NCI-H1417 treated with DMSO at 0.1 percent for 48 hours (cell line): ENCODE measurements at places on chromosomes 11 and 22.
A peak's percentile ranks its signal among the peaks of the same experiment; 100 is the strongest.

DNA sequence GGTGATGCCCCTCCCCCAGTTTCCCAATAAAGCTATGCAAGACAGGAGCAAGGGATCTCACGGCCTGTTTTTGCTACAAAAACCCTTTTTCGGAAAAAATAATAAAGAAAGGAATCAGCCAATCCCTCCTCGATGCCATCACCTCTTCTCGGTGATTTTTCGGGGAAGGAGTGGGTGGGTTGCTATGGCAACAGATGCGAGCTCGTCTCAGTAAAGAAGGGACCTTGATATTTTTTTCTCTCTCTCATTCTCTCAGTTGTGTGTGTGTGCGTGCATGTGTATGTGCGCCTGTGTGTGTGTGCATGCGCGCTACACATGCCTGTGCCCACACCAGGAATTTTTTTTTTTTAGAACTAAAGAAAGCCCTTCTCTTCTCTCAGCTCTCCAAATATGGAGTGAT, 3.8 kb upstream of the NPAS4 start:
- no peak for DNase-seq

- no peak for DNase-seq
These were observed 65.3 kb downstream of the AMBRA1 start for GRCh38 chr11:46528445-46529094.

- no peak for DNase-seq
These were observed 25.6 kb downstream of the SMCO4 start for GRCh38 chr11:93517611-93518010.

DNA sequence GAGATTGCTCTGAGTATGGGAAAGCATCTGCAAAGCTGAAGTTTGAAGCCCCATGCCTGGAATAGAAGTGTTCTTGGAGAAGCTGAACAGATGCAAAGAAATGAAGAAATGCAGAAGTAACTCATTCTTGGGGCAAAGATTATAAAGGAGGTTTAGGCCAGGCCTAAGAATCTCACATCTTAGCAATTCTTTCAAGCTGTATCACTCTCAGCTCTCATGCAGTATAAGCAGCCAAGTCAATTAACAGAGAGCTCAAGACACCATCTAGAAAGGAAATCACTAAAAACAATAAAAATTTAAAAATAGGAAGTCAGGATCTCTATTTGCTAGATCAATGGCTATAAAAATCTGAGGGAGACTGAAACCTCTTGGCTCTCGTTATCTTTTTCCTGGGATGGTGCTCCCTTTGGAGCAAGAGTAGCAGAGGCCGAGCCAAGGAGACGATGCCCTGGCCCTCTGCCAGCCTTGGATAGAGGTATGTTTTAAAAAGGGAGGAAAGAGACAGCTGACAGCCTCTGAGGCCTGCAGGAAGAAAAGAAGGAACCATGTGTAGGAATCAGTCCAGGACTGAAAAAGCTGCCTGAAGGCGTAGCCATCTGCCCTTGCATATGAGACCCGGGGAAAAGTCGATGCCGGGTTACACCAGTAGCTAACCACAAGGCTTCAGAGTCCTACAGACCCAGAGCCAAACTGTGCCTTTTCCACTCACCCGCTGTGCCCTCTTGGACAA, 229.8 kb downstream of the BLID start:
- no peak for DNase-seq

GRCh38 chr11:68189082-68189481, 24.0 kb downstream of the KMT5B start:
- DNase-seq: no peak

DNA sequence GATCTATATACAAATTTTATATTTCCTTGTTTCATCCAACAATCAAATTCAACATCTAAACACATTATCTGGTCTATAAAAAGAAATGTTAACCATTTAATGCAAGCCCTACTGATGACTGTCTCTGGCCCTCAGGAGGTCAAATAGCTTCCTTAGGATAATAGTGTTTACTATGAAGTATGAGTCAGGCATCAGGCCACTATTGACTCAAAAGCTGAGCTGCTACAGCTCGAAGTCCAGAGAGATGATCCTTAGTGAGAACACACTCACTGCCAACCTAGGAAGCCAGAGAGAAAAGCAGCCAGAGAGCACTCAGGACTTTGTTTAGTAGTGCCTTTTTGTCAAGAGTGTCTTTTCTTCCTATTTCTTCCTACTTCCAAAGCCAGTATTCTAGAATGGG, 171.8 kb downstream of the SOX6 start:
- no peak for DNase-seq

GRCh38 chr22:37896181-37896592, 9.9 kb upstream of the MICALL1 start:
- no peak for DNase-seq

- no peak for DNase-seq
These were observed 20.1 kb downstream of the TSPAN18 start for GRCh38 chr11:44746894-44747293.

GRCh38 chr11:6094186-6094585, 13.3 kb upstream of the OR56B4 start:
- DNase-seq: no peak

GRCh38 chr11:72040491-72041363, 39.6 kb downstream of the NUMA1 start:
- peak; percentile 91 for DNase-seq

GRCh38 chr11:30365793-30366517, 43.1 kb downstream of the ARL14EP start:
- no peak for DNase-seq

DNA sequence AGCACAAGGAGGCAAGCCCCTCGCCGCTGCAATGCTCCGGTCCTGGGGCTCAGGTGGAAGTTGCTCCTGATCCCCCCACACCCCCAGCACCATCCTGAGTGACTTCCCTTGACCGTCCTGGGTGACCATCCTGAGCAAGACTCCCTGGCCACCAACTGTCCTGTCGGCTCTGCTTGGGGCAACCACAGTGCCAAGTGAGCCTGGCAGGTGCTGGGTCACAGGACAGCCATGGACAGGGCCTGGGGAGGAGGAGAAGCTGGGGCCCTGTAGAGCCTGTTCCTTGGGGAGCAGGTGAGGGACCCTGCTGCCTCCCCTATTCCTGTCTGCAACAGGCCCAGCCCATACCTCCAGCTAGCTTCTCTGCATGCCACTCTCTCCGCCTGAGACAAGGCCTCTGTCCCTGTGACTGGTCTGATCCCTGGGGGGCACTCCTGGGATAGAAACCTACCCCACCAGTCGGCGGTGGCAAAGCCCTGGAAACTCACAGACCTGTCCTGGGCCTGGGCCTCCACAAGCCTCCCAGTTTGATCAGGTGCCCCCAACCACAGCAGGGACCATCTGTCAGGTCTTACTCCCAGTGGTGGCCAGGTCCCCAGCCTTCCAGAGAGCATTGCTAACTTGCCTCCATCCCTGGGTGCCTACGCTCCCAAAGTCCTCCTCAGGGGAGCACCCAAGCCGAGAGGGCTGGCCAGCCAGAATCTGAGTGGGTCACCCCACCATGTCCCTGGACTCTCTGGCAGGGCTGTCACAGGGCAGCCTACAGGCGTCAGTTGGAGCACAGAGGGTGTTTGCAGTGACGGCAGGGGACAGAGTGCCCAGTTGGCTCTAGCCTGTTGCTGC, 68.7 kb upstream of the WNT7B start:
- DNase-seq: no peak

DNA sequence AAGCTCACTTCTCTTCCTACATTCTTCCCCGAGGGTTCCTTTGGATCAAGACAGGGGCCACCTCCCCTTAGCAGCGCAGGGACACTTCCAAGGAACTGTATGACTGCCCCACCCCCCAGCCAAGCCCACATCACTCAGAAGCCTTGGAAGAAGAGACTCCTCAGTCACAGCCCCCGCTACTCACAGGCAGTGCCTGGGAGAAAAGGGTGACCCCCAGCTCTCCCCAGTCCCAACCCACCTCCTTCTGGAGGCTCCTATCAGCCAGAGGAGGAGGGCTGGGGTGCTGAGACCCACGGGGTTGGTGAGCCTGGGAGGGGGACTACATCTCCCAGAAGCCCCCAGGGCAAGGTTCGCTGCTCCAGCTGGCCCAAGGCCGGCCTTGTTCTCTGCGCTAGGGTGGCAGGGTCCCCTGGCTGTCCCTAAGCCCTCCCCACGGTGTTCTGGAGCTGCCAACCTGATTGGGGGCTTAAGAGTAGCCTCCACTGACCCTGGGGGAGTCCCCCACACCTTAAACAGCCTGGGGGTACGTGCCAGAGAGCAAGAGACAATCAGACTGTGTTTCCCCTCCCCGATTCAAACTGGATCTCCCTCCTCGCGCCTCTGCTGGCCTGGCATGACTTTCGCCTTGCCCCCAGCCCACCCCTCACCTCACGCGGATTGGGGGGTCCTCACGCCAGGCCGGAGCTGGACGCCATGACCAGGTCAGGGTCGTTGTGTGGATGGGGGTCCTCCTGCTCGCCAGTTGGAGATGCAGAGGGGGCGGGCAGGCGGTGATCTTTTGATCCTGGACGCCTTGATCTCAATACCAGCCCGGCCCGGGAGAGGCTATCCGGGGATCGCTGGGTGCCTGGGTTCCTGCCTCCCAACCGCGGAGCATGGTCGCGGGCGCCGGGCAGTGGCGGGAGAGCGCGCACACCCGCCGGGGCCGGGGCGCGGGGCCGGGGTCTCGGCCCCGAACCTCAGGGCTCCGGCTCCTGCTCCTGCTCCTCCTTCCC, 838 bp downstream of the BCL9L start:
- no peak for DNase-seq

- no peak for DNase-seq
These were observed 20.9 kb downstream of the SHISAL1 start for GRCh38 chr22:44291674-44292360.

DNA sequence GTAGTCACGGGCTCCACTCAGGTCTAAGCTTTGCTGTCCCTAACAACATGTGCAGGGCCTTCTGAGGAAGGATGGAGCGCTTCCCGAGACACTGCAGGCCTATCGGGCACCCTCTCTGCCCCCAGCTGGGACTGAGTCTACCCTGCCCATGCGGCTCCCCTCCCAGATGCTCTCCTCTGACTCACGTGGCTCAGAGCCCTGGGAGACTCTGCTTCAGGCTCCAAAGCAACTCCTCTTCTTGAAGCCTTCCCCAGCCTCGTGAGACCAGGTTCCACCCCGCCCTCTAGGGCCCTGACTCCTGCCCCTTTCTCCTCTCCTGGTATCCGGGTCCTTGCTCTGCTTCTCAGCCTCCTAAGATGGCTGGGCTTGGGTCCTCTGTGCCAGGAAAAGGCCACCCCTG, 28.4 kb upstream of the ARFGAP3 start:
- no peak for DNase-seq

- no peak for DNase-seq
These were observed 4.3 kb upstream of the PHLDA2 start for GRCh38 chr11:2933375-2934020.

GRCh38 chr22:38177926-38178604, 3.6 kb downstream of the PLA2G6 start:
- DNase-seq: no peak

GRCh38 chr11:73233692-73234470, 15.8 kb downstream of the P2RY2 start:
- no peak for DNase-seq

DNA sequence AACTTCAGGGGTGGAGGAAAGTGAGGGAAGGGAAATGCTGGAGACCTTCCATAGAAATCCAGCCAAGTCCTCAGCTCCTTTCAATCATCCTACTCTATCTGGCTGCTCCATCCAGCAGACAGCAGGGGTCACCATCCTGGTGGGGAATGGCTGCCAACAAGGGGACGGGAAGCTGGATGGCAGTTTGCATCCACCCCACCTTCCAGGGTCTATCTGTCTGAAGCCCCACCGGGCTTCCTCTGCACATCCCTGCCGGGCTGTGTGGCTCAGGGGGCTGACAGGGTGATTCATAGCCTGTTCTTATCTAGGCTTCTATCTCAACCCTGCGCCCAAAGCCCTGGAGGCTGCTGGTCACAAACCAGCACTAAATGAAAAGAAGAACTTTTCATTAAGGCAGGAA, 1.1 kb downstream of the SYTL2 start:
- DNase-seq: no peak

GRCh38 chr11:127733552-127733951, 733.0 kb upstream of the KIRREL3 start:
- DNase-seq: peak; percentile 19

- no peak for DNase-seq
These were observed 7.3 kb upstream of the ARAP1 start for GRCh38 chr11:72759468-72759985.

DNA sequence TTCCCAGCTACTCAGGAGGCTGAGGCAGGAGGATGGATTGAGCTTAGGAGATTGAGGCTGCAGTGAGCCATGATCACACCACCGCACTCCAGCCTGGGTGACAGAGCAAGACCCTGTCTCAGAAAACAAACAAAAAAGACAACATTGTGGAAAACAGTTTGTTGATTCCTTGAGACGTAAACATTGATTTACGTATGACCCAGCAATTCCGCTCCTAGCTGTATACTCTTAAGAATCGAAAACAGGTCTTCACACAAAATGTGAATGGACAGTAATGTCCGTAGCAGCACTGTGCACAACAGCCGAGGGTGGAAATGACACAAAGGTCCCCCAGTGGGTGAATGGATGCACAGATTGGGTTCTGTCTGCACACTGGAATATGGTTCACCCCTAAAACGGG, 49.3 kb downstream of the LRP5 start:
- DNase-seq: no peak
